ENCODE measurements at places on chromosomes 16 and 17.

GRCh38 chr17:70564006-70564620 lies 394.8 kb downstream of the KCNJ2 start:
- DNase-seq, result no peak

DNA sequence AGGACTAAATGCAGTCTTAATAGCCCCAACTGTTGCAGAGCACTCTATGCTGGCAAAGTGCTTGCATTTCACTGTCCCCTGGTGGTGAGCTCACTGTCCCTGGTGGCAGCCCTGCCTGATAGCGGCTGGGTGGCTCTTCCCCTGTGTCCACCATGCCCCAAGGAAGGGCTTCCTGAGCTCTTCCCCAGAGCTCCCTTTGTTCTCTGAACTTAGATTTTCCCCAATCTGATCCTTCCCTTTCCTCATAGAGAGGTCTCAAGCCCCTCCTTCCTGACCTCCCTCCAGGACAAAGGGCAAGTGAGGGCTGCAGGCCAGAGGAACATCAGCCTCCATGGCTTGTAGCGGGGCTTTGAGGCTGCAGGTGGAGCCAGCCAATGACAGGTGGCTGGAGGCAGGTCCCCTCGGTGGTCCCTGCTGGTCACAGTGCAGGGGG lies 17.0 kb downstream of the BEAN1 start:
- DNase-seq, result no peak

DNA sequence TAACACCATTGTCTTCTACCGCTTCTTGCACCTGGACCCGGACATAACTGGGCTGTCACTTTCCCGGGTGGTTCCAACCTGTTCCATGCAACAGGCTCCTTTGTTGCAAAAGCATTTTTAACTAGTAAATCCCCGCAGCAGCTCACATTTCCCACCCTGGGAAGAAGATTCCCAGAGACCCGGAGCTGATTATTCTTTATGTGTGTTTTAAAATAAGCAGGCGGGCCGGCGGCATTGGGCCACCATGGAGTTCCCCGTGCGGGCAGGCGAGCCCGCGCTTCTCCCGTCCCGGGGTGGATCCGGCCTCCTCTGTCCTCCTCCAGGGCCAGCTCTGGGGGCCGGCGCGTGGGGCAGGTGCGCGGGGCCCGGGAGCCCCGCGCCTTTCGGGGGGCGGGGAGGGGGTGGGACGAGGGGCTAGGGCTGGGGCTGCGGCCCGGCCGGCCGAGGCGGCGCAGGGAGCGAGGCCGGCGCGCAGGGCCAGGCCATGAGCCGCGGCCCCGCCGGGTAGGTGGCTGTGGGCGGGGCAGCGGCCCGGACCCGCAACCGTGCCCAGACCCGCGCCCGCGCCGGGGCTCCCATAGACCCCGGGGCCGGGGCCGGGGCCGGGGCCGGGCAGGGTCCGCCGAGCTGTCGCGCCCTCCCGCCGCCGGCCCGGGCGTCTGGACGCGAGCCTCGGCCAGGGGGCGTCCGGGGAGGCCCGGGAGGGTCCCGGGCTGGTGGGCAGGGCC lies 1.7 kb downstream of the CRAMP1 start:
- no peak for DNase-seq

DNA sequence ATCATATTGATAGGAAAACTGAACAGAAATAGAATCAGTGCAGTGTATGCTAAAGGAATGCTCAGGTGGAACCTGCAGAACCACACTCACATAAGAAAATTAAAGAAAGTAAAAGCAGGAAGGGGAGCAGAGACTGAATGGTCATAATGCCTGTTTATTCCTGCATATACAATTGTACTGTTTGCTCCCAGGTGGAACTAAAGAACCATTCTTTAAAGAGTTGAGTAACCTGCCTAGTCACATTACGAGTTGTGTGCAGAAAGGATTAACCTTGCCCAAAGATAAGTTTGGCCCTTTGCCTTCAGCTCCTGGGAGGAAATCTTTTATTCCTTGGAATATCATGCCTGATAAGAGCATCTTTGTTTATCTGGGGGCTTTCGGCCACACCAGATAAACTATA lies 434.7 kb downstream of the KIF2B start:
- no peak for DNase-seq
